Fibroblast of villous mesenchyme (primary cell): ENCODE measurements at places on chromosomes 2 and 18. TPM values are rescaled to one million over a fixed set of nuclear protein-coding genes. Genes with fewer than 3 reads are reported as not detected.

Gene UGT1A9
- not detected in 2 replicates for total RNA-seq

Gene ATOH8
- 6.8 and 9.1 TPM in 2 replicates for total RNA-seq

DNA sequence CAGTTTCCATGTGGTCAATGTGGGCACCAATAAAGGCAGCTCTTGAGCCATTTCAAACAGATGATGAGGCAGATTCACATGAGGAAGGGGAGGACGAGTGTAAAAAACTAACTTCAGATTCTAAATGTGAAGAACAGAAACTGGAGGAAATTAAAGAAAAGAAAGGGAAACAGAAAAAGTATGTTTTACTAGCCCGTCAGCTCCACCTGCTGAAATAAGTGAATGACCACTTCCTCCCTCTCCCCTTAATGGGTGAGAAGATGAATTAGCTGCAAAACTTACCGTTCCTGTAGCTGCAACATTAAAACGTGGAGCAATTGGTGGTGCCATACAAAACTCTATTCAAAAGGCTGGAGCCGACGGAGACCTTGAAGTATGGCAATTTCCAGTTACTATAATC lies 203.5 kb downstream of the UXS1 start:
- DNase-seq: no peak

Gene NT5DC4
- not detected in 2 replicates for total RNA-seq

DNA sequence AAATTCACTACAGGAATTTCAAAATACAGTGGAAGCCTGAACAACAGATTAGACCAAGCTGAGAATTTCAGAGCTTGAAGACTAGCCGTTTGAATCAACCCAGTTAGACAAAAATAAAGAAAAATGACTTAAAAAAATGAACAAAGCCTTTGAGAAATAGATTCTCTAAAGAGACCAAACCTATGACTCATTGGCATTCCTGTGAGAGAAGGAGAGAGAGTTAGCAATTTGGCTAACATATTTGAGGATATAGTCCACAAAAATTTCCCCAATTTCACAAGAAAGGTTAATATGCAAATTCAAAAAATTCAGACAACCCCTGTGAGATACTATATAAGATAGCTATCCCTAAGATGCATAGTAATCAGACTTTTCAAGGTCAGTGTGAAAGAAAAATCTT lies 78.0 kb downstream of the MYO3B start:
- no peak for DNase-seq
